ENCODE measurements at places on chromosomes 5 and 9. TPM values are rescaled to one million over a fixed set of nuclear protein-coding genes. Genes with fewer than 3 reads are reported as not detected.

GRCh38 chr5:157172403-157172802 lies 6.3 kb upstream of the GARIN3 start:
- no peak for DNase-seq

GRCh38 chr5:147551677-147552076 lies 41.8 kb upstream of the DPYSL3 start:
- DNase-seq = no peak

DNA sequence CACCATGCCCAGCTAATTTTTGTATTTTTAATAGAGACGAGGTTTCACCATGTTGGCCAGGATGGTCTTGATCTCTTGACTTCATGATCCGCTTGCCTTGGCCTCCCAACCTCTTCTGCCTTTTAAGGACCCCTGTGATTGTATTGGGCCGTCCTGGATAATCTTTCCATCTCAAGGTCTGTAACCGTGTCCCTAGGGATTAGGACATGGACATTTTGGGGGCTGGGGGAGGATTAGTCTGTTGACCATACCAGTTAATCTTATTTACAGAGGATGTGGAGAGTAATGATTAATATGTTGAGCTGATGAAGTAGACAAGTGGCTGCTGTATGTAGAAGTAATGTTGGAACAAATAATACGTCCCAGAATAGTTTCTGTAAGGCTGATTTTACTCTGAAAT lies 23.1 kb downstream of the LNPEP start:
- DNase-seq = no peak

- DNase-seq = no peak
Measured at GRCh38 chr9:15935661-15936305, 382.9 kb downstream of the CCDC171 start.

GRCh38 chr5:142819292-142819691 lies 49.1 kb downstream of the ARHGAP26 start:
- DNase-seq = no peak

GRCh38 chr9:114093761-114094505 lies 5.2 kb downstream of the KIF12 start:
- DNase-seq = no peak

HSPB3 gene
- total RNA-seq = not detected

Data from Panc1 (cell line).